ENCODE measurements at places on chromosomes 6 and 20. TPM values are rescaled to one million over a fixed set of nuclear protein-coding genes. Genes with fewer than 3 reads are reported as not detected.

Gene LHFPL5
- total RNA-seq = not detected

Gene LST1
- total RNA-seq = not detected

Gene OPRM1
- total RNA-seq = not detected

GRCh38 chr20:32763202-32764004, 1.2 kb downstream of the DNMT3B start:
- no peak for DNase-seq

DNA sequence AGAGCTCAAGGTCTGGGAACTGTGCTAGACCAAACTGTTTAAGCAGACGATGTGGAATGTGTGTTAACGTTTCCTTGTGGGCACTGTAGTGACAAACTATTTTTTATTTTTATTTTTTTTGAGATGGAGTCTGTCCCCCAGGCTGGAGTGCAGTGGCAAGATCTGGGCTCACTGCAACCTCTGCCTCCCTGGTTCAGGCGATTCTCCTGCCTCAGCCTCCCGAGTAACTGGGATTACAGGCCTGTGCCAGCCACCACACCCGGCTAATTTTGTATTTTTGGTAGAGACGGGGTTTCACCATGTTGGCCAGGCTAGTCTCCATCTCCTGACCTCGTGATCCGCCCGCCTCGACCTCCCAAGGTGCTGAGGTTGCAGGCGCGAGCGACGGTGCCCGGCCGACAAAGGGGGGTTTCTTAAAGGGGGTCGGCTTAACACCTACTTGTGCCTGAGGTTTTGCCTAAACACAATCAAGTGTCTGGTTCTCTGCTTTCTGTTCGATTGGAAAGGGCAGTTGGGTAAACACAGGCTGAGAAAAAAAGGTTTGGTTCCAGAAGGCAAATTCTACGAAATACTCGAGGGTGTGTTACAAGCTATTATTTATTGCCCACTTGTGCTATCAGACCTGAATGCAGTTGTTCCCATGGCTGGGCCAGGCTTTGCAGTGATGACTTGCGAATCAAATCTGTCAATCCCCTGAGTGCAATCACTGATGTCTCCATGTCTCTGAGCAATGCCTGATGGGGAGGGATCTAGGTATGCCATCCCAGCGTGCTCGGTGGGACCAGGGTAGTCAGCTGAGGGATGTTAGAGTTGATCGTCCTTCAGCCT, 1.3 kb downstream of the NOP56 start:
- DNase-seq = no peak

DNA sequence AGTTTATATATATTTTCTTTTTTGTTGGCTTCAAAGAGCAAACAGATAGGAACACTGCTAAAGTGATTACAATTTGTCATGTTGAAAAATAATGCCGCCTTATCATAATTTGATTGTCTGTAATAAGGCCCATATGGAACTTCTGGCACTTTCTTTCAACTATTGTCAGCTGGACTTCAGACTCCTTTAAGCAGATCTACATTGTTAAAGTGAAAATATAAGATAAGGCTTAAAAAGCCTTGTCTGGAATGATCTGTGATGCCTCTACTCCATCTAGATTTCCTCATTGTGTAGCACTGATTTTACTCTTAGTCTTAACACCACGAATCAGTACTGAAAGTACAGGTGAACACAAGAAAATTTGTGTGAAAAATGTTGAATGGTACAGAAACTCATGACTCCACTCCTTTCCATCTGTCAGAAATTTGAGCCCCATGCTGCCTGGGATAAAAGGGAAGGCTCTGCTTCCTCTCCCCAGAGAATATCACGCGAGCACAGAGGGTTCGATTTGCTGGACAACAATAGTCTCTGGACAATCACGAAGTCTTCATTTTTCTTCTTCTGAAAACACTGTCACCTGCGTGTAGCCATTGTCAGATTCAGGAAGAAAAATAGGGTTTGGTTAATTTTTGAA, 56.0 kb downstream of the BCAS1 start:
- DNase-seq = no peak

Measured in fibroblast of lung (primary cell).